ENCODE measurements at places on chromosomes 1 and 21.
A peak's percentile ranks its signal among the peaks of the same experiment; 100 is the strongest.

GRCh38 chr1:199292896-199293295, 654.1 kb downstream of the PTPRC start:
- DNase-seq: no peak

DNA sequence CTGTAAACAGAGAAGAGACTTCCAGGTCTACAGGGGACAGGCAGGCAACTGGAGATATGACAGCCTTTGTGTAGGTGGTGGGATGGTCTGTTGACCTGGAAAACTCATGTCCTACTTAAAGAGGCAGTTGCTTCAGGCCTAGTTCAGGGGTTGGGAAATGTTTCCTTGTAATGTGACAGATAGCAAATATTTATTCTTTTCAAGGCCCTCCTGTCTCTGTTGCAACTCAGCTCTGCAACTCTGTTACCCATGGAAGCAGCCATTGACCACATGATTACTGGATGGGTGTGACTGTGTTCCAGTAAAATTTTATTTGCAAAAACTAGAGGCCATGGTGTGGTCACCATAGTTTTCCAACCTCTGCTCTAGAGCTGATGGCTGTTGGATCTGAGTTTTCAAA, 341.9 kb downstream of the PTBP2 start:
- DNase-seq: no peak

DNA sequence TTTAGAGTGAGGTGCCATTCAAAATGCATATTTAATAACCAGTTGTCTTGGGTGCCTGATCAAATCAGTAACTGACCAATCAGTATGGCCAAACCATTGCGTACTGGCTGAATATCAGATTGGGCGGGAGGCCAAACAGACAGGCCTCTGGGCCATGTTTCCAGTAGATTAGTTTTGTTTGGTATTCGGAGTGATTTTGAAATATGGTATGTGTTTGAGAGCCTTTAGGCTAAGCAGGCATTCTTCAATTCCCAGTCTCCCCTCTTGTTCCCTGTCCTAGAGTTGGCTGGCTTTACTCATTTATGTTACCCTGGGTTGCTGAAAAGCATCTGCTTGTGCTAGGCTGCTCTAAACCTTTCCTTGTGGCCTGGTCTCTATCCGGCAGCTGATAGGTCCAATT, 80.1 kb downstream of the BACH1 start:
- no peak for DNase-seq

GRCh38 chr1:221987860-221988520, 246.1 kb upstream of the DUSP10 start:
- no peak for DNase-seq

GRCh38 chr1:38783640-38784229, 75.8 kb downstream of the RRAGC start:
- DNase-seq: no peak

- DNase-seq: peak; percentile 61
Observed at GRCh38 chr1:203216274-203217138, 13.0 kb downstream of the CHIT1 start.

DNA sequence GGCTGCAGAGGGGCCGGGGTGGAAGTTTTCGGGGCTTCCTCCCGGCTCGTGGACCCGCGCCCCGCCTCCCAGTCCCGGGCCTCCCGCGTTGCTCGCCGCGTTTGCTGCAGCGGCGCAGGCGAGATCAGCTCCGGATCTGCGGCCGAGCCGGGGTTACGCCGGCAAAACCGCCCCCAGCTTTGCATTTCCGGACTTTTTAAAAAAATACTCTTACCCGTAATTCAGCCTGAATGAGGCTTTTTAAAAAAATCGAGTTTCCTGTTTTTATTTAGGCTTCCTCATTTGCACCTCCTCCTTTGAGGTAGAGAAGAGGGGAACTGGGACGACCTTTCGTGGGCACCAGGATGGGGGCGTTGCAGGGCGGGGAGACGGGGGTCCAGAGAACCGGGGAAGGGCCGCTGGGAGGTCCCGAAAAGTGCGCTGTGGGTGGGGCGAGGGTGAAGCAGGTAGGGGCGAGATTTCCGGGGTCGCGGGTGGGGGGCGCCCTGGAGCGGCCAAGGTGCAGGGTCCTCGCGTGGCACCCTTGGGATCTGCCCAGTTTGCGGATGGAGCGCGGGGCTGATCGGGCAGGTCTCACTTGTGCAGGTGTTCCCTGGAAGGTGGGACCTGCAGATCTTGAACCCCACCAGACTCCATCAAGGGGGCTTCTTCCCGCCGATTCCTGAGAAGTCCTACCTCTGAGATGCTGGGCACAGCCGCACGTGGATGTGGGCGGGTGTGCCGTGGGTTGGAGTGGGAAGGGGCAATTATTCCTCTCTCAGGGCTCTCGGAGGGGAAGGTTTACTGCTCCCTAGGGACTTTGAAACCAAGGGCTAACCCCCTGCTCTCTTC, 1.1 kb downstream of the PIK3CD start:
- peak; percentile 83 for DNase-seq

Measured in CD4-positive, alpha-beta T cell treated with Interleukin-6 for 4 hours (primary cell).